ENCODE measurements at places on chromosomes 16 and 17.

GRCh38 chr17:46742565-46743270 is 75.8 kb downstream of the WNT3 start:
- DNase-seq, result no peak

DNA sequence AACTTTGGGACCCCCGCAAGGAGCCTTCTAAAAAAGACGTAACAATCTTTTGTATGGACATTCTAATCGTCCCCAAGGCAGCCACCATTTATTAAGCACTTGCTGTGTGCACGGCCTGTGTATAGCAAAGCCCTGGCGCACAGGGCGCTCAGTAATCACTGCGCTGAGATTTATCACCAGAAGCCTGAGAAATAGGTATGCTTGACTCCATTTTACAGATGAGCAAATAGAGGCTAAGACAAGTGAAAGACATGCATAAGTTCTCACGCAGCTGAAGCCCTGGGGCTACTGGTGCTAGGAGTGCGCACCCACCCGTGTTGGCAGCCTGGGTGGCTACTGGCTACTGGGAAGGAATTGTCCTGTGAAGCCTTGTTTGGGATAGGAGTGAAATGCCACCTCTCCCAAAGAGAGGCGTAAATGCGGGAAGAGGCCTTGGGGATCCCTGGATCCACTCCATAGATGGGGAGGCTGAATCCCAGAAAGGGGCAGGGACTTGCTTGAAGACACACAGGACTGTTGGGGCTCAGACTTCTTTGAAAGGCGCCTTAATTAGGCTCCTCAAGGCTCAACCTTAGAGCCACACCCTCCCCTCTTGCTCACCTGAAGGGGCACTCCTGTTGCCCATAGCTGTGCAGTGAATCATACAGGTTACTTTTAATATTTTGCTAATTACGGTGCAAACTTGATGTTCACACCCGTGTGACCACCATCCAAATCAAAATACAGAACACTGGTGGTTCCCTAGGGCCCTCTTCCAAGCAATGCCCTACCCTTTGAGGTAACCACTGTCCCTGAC is 634 bp upstream of the NATD1 start:
- no peak for DNase-seq

DNA sequence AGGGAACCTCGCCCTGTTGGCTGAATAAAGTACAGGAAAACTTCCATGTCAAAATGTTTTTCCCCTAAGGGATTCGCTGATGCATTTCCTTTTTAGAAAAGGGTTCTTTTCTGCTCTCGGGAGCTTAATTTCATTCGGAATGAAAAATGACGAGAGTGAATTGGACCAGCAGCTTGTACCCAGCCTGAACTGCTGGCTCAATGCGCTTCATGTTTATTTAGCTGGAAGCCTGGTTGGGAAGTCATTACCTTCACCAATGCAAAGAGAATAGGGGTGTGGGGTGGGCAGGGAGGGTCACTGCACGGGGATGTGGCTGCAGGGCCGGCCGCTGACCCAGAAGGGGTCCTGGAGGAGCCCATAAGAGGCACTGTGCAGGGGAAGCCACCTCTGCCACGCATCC is 207.7 kb downstream of the ENGASE start:
- no peak for DNase-seq

DNA sequence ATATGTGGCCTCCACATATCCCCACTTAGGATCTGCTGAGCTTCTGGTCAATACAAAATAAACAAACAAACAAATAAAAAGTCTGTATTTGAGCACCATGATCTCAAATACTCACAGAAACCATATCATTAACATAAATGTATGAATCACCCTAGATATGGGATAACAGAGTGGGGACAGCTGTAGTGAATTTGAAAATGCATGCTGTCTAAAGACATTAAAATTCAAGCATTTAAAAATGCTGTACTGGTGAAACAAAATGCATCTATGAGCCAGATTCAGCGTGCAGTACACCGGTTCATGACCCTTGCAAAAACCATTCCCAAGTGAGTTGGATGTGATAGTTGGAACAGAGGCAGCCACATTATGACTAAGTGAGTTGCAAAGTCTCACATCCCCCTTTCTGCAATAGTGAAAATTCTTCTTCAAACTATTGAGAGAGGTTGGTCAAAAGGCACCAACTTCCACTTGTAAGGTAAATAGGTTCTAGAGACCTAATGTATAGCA is 12.3 kb downstream of the GRIN2A start:
- DNase-seq, result no peak

- peak; percentile 60 for DNase-seq
Measured at GRCh38 chr17:31562376-31562840, 170.9 kb downstream of the RAB11FIP4 start.

DNA sequence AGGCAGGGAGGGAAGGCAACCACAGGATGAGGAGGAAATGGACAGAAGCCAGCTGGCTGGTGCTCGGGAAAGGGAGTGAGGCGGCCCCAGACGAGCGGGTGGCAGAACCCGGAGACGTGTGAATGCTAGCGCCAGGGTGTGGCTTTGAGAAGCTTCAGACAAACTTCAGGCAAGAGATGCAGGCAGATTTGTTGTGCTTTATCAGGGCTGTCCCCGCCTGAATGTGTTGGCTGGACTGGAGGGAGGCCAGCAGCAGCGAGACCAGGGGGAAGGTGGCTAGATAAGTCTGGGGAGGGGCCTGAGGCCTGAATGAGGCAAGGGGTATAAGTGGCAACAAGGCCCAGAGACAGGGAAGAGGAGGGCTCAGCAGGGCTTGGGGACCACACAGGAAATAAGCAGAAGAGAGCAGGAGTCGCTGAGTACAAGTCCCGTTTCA is 22.0 kb downstream of the CAMKK1 start:
- no peak for DNase-seq

DNA sequence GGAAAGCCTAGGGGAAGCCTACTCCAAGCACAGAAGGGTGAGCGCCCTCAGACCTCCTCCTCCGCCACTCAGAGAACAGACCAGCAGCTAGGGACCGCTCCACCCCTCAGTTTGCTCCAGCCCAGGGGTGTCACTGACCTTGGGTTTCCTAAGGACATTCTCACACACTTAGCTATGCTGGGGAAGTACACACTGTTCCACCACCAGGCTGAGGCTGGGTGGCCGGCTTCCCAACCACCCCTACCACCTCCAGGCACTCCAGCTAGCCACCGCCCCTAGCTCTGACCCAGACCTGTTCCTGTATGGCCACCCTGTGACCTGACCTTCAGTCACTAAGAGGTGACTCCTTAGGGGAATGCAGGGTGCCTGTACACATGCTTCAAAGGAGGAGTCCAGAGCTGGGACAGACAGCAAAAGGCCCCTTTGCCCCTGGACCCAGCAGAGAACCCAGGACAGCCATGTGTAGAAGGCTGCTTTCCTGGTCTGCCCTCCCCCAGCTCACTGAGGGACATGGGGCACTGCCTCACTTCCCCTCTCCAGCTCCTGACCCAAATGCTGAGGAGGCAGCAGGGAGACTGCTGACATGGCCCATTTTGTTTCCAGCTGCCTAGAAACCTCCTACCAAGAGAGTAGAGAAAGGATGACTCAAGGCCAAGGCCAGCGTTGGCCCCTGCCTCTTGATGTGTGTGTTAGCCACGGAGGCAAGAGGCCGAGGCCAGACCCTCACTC is 6.7 kb downstream of the HSPB9 start:
- no peak for DNase-seq

DNA sequence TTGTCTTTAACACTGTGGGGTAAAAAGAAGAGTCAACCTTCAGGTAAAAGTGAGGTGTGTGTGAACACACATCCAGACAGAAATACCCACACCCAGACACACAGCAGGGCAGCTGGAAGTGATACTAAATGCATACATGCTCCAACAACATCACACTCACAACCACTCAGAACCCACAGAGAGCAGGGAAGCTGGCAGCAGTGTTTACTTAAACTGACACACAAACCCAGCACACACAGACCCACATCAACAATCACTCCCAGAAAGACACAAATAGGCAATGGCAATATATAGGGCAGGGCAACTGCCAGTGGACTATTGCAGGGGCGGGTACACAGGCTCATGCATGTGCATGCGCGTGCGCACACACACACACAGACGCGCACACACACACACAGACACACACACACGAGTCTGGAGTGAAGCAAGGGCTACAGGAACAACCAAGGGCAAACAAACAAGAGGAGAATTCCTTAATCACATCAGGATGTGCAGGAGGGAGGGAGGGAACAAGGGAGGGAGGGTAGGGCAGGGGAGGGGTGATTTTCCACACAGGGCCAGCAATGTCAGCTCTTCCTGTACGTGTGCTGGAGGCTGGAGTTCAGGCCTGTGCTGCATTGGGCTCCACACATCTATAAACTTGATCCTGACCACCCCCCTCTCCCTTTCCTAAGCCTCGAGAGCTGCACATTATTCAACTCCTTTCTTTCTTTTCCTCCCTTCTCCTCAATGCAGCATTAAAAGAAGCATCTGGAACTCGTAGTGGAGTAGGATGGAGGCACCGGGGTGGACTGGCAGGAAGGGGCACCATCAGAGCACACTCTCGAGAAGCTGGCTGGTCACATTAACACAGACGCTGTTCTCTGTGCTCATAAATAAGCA is 30.1 kb downstream of the HIC1 start:
- no peak for DNase-seq

GRCh38 chr16:10362077-10362863 is 23.6 kb upstream of the ATF7IP2 start:
- peak; percentile 82 for DNase-seq

DNA sequence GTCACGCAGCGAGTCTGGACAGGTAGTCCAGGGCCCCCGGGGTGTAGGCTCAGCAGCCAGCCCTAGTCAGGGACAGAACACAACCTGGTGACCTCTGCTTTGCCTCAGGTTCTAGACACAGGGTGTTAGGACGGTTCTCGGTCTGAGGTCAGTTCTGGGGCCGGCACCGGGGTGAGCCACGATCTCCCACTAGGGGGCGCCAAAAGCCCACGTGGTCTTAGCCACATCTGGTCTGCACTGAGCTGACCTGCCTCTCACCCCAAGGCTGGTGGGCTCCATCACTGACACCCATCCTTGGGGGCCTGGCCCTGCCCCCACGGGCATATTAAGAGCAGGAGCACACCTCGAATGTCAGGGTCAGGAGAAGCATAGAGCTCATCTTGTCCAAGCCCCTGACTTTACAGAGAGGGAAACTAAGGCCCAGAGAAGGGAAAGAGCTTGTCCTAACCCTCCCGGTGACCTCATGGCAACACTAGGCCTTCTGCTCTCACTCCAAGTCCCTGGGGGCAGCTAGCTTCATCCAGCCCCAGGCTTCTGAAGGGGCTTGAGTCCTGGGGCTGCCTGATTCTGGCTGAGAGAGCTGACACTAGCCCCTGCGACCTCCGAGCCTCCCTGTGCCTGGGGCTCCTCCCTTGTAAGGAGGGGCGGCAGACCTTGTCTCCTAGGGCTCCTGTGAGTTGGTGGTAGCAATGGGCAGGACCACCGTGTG is 9.0 kb downstream of the SLC5A10 start:
- DNase-seq, result peak; percentile 82

DNA sequence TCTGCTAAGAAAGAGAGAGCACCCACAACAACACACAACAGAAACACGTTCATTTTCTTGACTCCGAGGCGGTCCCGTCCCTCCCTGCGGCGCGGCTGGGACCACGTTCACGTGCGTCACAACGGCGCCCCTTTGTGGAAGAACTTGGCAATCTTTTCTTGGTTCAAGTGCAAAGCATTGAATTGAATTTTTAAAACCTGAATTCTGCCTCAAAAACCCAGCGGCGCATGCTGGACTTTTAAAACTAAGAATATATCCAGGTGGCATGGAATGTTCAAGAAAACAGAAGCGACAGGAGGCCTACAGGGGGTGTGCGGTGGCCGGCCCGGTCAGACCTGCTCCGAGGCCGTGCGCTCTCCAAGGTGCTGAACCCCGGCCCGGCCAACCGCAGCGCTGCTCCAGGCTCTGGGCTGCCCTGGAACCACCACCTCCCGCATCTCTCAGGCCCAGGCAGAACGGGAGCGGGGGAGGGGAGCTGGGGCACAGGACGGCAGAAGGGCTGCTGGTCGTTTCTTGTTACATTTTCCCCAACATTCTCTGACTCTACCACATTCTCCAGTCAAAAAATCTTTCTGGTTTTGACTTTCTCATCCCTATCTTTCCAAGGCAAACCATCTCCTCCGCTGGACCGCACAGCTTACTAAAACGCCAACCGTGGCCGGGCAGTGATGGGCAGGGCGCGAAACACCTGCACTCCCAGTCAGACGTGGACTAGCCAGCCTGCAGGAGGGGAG is 3.4 kb upstream of the HEXD start:
- DNase-seq, result peak; percentile 63

GRCh38 chr17:79008666-79009387 is 737 bp downstream of the CANT1 start:
- no peak for DNase-seq

DNA sequence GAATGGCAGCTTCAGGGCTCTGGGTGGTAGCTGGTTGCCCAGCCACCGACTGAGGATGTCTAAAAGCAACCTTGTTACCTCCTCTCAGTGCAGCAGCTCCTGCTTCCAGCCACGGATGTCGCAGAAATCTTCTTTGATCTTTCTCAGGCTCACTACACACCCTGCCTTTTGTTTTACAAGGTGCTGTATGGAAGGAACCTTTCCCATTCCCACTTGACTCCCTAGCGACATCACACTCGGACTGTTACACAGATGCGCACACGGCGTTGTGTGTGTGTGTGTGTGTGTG is 135.8 kb upstream of the CPHXL start:
- DNase-seq, result no peak

GRCh38 chr16:77332792-77333191 is 102.0 kb downstream of the ADAMTS18 start:
- DNase-seq, result no peak

DNA sequence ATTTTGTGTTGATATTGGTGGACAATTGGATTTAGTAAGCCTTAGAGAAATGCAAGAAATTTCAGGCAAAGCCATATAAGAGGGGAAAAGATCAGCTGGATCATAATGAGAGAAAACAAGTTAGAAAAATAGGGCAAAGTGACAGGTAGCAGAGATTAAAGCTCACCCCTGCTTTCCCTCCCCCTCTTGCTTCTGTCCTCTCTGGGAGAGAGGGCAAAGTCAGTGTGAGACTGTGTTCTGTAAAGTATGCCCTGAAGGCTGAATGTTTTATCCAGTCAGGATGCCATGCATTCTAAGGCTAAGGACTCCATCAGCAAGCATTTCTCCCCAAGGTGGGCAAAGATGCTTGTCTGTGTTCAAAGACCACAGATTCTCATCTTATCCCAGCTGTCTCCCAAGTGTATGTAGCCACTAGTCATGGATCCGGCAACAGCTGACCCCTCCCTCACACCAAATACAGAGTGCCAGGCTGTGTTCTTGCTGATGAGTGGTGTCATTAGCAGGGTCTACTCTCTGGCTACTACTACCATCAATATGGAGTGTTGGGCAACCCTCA is 136.2 kb upstream of the DNAH9 start:
- no peak for DNase-seq
